Activated CD4-positive, alpha-beta T cell treated with anti-CD3 and anti-CD28 coated beads, Interleukin-2, amount 50 U/mL, for 48 hours (primary cell): ENCODE measurements at places on chromosomes 7 and 10.

- no peak for DNase-seq
These were observed 349.5 kb upstream of the ZNF32 start for GRCh38 chr10:43998021-43998809.

- DNase-seq = no peak
These were observed 183.8 kb downstream of the SKAP2 start for GRCh38 chr7:26680587-26680986.

- DNase-seq = no peak
These were observed 9.5 kb upstream of the TBX20 start for GRCh38 chr7:35263396-35263795.

GRCh38 chr10:29120216-29120615, 168.7 kb upstream of the LYZL1 start:
- no peak for DNase-seq

DNA sequence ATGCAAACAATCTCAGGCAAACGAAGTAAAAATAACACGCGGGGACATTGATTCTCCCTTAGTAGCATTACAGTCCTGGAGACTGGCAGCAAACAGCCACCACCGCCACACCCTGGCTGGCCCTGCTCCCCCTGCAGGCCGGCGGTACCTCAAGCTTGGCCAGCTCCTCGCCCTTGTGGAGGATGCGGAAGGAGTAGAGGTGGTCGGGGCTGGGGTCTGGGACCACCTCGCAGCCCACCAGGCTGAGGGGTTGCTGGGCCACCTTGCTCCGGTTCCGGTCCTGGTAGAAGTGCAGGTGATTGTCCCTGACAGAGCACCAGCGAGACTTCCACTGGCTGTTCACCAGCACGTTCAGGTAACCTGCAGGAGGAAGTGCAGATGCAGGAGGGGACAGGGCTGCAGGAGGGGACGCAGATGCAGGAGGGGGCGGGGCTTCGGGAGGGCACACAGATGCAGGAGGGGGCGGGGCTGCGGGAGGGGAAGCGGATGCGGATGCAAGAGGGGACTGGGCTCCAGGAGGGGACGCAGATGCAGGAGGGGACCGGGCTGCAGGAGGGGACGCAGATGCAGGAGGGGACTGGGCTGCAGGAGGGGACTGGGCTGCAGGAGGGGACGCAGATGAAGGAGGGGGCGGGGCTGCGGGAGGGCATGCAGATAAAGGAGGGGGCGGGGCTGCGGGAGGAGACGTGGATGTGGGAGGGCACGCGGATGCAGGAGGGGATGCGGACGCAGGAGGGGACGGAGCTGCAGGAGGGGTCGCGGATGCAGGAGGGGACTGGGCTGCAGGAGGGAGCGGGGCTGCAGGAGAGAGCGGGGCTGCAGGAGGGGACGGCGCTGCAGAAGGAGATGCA, 65.7 kb downstream of the VWA2 start:
- peak; percentile 61 for DNase-seq

DNA sequence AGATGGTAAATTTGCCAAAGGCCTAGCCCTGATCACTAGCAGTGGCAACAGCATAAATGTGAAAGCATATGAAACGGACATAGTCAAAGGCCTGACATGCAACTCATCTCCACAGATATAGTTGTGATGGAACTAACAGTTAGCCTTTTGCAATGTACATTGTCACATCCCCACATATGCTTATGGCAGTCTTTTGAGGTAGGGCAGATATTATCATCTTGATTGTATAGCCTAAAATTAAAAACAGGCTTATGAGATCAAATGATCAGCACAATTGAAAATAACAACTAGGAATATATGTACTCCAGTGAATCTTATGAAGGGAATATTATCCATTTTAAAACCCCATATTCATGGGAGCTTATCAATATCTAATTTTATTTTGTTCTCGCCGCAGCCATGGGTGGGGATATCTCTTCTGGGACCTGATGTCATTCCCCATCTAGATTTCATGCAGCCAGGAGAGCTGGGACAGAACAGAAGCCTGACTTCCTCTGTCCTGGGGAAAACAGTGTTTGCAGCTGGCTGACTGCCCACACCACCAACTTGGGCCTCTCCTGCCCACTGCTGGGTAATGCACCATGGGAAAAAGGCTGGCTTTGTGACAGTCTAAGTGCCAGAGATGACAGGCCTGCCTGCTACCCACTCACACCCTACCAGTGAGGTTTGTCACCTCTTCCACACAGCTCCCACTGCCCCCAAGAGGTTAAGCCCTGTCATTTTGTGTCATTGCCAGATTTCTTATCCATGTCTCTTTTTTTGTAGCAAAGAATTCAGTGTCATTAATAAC, 180.2 kb upstream of the FZD1 start:
- DNase-seq = no peak

GRCh38 chr7:89770161-89770560, 384.1 kb upstream of the STEAP1 start:
- DNase-seq = no peak

- DNase-seq = no peak
These were observed 176.1 kb downstream of the CHN2 start for GRCh38 chr7:29370531-29371314.

GRCh38 chr10:58424176-58424575, 39.0 kb downstream of the TFAM start:
- DNase-seq = no peak

GRCh38 chr7:89023206-89023605, 227.7 kb upstream of the TEX47 start:
- DNase-seq = no peak

- DNase-seq = no peak
These were observed 176.8 kb downstream of the PKD1L1 start for GRCh38 chr7:47771336-47771989.

DNA sequence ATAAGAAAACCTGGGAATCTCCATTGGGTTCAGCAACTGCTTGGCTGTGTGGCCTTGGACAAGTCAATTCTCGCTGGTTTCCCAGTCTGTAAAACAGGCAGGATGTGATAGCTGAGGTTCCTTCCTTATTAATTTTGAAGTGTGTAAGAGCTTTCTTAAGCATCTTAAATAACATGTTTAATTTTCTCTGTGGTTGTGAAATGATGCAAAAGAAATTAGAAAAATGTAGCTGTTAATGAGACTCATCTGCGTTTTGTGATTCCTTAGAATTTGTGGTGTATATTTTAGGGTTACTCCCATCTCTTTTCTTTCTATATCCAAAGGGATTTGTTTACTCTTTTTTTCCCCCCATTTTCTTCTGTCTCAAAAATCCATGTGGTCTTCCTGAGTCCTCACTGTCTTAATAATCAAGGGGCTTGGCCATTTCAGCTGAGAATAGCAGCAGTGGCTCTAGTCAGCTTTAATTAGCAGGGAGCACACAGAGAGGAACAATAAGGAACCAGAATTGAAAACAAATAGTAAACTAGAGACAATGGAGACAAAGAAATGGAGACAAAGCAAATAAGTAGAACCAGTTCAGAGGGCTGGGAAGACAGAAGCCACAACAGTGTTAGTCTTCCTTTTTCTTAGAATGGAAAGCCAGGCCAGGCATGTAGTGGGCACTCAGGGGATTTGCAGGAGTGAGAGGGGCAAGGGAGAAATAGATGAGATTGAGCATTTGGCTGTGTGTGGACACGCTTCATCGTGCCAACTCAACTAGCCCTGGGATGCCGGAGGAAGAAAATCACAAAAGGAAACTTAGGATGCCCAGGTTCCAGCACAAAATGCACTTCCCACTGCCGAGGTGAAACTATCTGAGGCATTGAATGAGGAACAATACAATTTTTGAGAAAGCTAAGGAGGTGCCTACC, 93.9 kb downstream of the CHN2 start:
- DNase-seq = no peak

DNA sequence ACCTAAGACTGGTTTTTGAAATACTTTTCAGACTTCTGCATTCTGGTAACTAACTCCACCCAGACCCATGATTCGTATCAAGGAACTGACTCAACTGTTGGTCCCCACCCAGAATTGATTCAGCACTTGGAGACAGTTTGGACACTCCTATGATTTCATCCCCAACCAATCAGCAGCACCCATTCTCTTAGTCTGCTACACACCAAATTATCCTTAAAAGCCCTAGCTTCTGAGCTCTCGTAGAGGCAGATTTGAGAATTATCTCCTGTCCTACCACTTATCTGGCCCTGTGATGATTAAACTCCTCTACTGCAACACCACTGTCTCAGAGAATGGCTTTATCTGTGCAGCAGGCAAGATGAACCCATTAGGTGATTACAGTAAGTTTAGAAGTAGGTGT, 7.7 kb upstream of the GSTO1 start:
- DNase-seq = no peak

DNA sequence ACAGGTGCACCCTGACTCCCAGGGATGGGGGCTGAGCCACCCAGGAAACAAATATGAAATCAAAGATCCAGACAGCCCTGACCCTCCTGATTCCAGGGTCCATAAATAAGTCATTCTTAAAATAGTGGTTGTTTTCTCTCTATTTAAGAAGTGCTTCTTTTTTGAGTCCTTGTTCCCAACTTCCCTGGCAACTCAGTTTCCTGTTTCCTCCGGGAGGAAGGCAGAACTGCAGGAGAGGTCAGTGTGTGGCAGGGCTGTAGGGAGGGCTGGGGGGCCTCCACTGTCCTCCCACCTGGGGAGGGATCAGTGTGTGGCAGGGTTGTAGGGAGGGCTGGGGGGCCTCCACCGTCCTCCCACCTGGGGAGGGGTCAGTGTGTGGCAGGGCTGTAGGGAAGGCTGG, 88.7 kb upstream of the PDGFA start:
- no peak for DNase-seq

GRCh38 chr10:26378861-26379294, 59.3 kb upstream of the APBB1IP start:
- DNase-seq = no peak

GRCh38 chr10:62811159-62811875, 4.8 kb downstream of the EGR2 start:
- DNase-seq = peak; percentile 91

- DNase-seq = no peak
These were observed 39.1 kb downstream of the SIRT1 start for GRCh38 chr10:67923551-67923950.

GRCh38 chr7:151327659-151328058, 14.0 kb upstream of the NUB1 start:
- DNase-seq = no peak

- no peak for DNase-seq
These were observed 26.4 kb upstream of the IKZF1 start for GRCh38 chr7:50278120-50278519.

- peak; percentile 34 for DNase-seq
These were observed 58.9 kb downstream of the SH2D4B start for GRCh38 chr10:80596391-80597257.

DNA sequence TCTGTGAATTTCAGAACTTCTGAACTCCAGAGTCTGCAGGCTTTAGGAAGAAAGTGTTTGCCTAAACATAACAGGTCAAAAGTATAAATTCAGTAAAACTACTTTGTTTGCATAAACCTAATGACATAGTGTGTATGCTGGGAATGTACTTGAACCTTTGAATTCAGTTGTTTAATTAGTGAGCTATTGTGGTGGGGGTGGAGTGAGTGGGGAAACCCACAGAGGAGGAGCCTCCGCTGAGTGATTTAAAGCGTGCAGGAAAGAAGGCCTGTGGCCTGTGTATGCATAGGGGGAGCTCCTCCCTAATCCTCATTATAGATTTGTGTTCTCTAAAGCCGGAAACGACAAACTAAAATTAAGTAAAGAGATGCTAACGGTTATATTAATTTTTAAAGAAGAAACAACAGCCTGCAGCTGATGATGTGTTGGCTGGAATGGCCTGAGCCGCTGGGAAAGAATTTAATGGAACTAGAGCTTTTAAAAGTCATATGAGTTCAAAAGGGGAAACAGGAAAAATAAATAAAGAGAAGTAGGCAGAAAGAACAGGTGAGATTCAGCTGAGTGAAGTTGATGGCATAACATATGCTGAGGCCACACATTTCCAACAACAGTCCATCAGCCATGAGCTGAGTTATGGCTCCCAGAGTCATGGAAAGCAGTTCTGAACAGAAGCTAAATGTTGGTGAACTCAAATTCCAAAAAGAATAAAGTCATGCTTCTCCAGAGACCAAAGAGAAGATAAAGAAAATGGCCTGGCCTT, 595.0 kb downstream of the GRM8 start:
- no peak for DNase-seq

DNA sequence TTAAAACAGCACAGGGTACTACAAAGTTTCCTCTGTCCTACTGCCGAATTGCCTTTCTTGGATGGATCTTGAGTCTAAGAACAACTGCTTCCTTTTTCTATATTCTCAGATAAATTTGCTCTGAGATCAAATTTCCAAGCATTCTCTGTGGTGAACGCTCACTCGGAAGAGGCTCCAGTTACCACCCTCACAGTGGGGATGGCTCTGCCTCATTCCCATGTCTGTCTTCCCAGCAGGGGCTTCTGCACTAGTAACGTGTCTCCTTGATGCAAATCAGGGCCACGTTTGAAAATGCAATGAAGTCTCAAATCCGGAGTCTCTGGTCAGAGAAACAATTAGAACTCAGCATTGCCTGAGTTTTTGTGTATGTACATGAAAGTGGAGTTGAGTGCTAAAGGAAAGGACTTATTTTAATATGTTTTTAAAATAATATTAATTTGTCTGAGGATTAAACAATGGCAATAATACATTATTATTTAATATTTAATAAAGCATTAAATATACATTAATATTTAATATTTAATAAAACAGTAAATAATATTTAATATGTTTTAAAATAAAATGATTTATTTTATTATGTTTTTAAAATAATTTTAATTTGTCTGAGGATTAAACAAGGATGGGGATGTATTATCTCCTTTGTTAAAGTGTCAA, 61.8 kb downstream of the INHBA start:
- no peak for DNase-seq
